ENCODE measurements at places on chromosomes 16 and 17. TPM values are rescaled to one million over a fixed set of nuclear protein-coding genes. Genes with fewer than 3 reads are reported as not detected.

GRCh38 chr17:6577686-6578263 lies 21.4 kb upstream of the PITPNM3 start:
- DNase-seq = no peak
- peaks cover 4% of the 10 kb centered on the region for H3K36me3 ChIP-seq
- H3K4me1 ChIP-seq = no peaks in the 10 kb centered on the region
- no peak overlapping the region for H3K4me3 ChIP-seq
- no peak overlapping the region for H3K27ac ChIP-seq
- no peaks in the 10 kb centered on the region for H3K27me3 ChIP-seq

- no peak overlapping the region for H3K4me3 ChIP-seq
- no peak for DNase-seq
Observed at GRCh38 chr16:57264950-57265371, 19.5 kb downstream of the PLLP start.

GRCh38 chr17:29141514-29141876 lies 38.7 kb downstream of the MYO18A start:
- no peak for DNase-seq
- H3K4me3 ChIP-seq = no peak overlapping the region
- no peaks in the 10 kb centered on the region for H3K27me3 ChIP-seq
- no peaks in the 10 kb centered on the region for H3K36me3 ChIP-seq

The NETO2 gene
- 38.2 TPM for total RNA-seq

The ZNF785 gene
- 6.2 TPM for total RNA-seq

GRCh38 chr16:81214745-81215166 lies 23.7 kb upstream of the BCO1 start:
- no peaks in the 10 kb centered on the region for H3K27me3 ChIP-seq
- no peak overlapping the region for H3K4me3 ChIP-seq
- no peak for DNase-seq
- H3K4me1 ChIP-seq = no peaks in the 10 kb centered on the region
- no peaks in the 10 kb centered on the region for H3K36me3 ChIP-seq

DNA sequence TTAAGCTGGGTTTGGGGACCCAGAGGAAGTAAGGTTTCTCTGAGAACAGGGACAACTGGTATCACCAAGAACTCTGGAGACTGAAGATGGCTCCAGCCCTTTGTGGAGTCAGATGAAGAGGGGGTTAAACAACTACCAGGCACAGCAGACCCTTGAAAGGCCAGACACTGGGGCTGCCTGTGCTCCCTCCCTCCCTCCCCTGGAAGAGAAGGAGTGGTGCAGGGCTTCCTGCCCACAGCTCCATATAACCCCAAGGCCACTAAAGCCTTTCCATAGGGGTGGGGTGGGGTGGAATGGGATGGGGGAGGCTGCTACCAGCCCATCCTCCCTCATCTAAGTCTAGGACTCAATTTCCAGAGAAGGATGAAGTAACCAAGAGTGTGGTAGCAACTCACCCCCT lies 66.7 kb downstream of the CCDC182 start:
- no peaks in the 10 kb centered on the region for H3K36me3 ChIP-seq
- H3K27me3 ChIP-seq = no peaks in the 10 kb centered on the region
- H3K27ac ChIP-seq = no peak overlapping the region
- no peaks in the 10 kb centered on the region for H3K4me1 ChIP-seq
- no peak for DNase-seq
- H3K4me3 ChIP-seq = no peak overlapping the region
